Hindlimb muscle (tissue), 1 donor: ENCODE measurements at places on chromosomes 13 and 19.

DNA sequence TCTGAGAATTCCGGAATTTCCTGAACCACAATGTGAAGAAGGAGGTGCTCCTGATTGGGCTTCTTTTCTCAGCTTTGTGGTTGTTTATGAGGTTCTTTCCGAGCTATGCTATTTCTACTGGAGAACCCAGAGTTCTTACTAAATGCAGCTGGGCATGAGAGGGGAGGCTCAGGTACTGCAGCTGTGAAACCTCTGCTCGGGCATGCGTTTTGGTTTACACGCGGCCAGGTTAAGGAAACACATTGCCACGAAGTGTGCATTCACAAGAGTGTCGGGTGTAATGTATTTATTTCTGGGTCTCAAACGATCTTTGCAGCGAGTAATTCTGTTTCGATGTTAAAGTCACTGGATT, 661 bp upstream of the MIR17HG start:
- DNase-seq, result no peak

DNA sequence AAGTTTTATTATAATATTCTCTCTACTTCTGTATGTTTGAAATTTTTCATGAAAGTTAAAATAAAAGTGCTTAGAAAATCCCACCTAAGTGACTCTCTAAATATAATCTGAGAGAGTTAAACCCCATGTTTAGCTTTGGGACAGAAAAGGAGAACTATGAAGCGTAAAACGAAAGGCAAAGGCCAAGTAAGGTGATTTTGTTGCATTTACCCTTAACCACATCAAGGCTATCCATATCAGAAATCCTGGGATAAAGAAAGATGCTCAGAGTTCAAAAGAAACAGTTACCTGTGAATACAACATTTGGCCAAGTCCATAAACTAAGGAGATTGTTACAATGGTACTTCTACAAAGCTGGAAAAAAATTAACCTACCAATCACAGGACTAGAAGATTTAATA, 31.3 kb downstream of the UBL3 start:
- no peak for DNase-seq

DNA sequence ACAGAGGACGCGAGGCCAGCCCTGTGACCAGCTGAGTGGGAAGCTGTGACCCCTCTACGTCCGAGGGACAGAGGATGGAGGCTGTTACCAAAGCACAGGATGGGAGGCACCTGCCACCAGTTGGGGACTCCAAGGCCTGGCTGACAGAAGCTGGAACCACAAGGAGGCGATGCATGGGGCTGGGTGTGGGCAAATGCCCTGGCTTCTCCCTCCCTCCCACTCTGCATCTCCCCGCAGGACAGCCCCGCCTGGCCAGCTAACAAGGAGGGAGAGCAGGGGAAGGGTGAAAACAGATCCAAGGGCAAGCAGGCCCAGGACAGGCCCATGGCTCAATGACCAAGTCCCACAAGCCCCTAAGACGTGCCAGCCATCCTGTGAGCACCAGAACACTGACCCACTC, 28.6 kb downstream of the AKT2 start:
- DNase-seq, result no peak

DNA sequence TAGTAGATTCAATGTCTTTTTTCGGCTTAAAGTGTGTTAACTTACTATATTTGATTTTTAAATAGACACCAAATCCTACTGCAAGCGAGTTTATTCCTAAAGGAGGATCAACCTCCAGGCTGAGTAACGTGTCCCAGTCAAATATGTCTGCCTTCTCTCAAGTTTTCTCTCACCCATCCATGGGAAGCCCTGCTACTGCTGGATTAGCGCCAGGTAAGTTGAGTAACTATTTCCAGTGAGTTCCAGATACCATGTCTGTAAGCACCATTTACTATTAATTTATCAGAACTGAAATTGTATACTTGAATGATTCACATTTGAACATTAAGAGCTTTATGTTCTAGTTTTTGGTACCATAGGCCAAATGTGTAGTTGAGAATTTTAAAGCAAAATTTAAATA, 81.8 kb downstream of the PAN3 start:
- no peak for DNase-seq

- no peak for DNase-seq
Observed at GRCh38 chr13:27774169-27774568, 18.1 kb upstream of the GSX1 start.

GRCh38 chr19:10803252-10803651, 32.8 kb downstream of the TMED1 start:
- DNase-seq, result no peak
